ENCODE measurements at places on chromosomes 1 and 21.

- no peak for DNase-seq
Measured at GRCh38 chr21:37064841-37065240, 8.0 kb downstream of the PIGP start.

GRCh38 chr1:224106568-224107281 lies 7.2 kb upstream of the FBXO28 start:
- peak; percentile 46 for DNase-seq

DNA sequence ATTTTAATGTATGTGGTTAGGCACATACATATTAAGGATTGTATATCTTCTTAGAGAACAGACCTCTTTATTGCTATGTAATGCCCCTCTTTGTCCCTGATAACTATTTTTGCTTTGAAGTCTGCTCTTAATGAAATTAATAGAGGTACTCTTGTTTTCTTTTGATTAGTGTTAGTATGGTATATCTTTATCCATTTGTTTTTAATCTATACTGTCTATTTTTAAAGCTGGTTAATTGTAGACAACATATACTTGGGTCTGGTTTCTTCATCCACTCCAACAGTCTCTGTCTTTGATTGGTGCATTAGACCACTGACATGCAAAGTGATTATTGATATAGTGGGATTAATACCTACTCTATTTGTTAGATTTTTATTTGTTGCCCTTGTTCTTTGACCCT lies 36.0 kb downstream of the LEPR start:
- DNase-seq: no peak

DNA sequence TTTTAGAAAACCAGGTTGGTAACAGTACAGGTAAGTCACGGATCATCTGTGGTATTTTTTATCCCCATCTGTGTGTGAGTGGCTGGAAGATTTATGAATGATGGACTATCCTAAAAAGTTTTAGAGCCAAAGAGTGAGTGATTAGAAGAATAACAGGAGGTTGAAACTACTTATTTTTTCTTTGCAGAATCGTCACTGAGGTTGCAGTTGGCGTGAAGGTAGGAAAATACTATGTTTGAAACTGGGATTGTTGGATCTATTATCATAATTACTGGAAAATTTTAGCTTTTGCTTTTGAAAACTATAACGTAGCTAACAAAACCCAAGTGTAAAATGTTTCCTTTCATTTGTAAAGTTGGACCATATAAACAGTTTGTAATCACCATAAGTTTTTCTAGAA lies 1.8 kb downstream of the PTBP2 start:
- DNase-seq: no peak

GRCh38 chr1:193590102-193590501 lies 403.7 kb upstream of the B3GALT2 start:
- DNase-seq: no peak

DNA sequence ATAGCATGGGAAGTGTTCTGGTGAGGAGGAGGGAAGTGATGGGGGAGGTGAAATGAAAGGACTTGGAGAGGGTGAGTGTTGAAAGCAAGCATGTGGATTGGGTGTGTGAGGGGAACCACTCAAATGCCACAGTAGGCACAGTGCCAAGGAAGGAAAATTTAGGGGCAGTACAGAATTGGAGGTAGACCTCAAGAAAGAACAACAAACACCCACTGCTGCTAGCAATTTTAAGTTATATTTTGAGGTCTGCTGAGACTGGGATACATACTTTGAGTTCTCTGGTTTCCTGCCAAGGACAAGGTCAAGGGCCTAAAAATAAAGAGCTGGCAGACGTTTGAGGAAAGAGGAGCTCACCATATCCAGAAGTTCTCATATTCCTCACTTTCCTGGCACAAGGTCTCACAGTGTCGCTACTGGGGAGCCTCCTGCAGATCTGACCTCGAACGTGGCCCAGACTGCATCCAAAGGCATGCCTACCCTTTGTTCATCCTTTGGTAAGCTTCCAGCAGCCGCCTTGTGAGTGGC lies 104.0 kb downstream of the BRINP2 start:
- peak; percentile 85 for DNase-seq

GRCh38 chr1:154419620-154420571 lies 14.8 kb downstream of the IL6R start:
- peak; percentile 95 for DNase-seq

GRCh38 chr1:234170622-234171021 lies 202.6 kb upstream of the COA6 start:
- DNase-seq: no peak

DNA sequence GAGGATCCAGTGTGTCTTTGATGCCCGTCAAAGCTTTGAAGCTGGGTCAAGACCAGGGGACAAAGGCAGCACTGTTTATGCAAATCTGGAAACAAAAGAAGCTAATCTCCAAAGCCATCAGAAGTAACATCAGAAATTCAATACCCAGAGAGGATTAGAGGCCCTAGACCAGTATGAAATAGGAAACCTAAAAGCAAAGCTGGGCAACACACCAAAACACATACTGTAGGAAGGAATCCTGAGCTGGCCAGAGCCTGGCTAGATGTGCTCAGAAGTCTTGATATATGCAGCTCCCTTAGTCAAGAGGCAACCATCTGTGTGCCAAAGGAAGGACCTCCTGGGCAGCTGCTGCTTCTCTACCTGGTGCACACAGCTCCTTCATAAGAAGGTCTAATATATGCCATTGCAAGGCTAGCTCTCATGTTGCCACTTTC lies 12.3 kb downstream of the COLGALT2 start:
- peak; percentile 94 for DNase-seq

GRCh38 chr1:5913876-5914275 lies 78.3 kb downstream of the NPHP4 start:
- no peak for DNase-seq

- no peak for DNase-seq
Measured at GRCh38 chr1:154759793-154760192, 110.3 kb downstream of the KCNN3 start.

GRCh38 chr1:25661043-25661815 lies 44.6 kb downstream of the MAN1C1 start:
- no peak for DNase-seq

GRCh38 chr1:240455228-240455821 lies 156.6 kb downstream of the GREM2 start:
- no peak for DNase-seq

- no peak for DNase-seq
Measured at GRCh38 chr1:167631936-167632614, 2.0 kb downstream of the RCSD1 start.

DNA sequence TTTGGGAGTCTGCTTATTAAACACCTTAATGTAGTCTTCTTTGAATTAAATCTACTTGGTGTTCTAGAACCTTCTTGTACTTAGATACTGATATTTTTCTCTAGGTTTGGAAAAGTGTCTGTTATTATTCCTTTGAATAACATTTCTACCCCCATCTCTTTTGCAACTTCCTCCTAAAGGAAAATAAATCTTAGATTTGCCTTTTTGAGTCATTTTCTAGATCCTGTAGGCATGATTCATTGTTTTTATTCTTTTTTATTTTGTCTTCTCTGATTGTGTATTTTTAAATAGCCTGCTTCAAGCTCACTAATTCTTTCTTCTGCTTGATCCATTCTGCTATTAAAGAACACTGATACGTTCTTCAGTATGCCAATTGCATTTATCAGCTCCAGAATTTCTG lies 155.9 kb upstream of the NEGR1 start:
- DNase-seq: peak; percentile 29

DNA sequence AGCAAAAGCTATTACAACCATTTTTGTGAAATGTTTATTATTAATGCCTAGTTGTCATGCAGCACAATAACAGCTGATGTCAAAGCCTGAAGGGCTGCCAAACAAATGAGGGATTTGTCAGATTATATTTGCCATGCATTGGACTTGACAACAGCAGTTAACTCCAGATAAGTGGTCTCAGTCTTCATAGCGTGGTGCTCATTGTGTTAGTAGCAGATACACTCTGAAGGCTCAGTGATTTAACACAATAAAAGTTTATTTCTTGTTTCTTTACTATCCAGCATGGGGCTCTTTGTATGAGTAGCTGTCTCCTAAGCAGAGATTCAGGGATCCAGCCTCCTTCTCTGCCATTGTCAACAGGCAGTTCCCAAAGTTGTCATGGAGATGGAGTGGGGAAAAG lies 76.0 kb upstream of the PTGFRN start:
- no peak for DNase-seq

- DNase-seq: peak; percentile 26
Measured at GRCh38 chr1:223244366-223245103, 101.5 kb upstream of the TLR5 start.

GRCh38 chr21:38460171-38460742 lies 38.0 kb downstream of the ERG start:
- DNase-seq: peak; percentile 83

- DNase-seq: no peak
Measured at GRCh38 chr21:42363312-42363711, 3.0 kb downstream of the TFF1 start.

DNA sequence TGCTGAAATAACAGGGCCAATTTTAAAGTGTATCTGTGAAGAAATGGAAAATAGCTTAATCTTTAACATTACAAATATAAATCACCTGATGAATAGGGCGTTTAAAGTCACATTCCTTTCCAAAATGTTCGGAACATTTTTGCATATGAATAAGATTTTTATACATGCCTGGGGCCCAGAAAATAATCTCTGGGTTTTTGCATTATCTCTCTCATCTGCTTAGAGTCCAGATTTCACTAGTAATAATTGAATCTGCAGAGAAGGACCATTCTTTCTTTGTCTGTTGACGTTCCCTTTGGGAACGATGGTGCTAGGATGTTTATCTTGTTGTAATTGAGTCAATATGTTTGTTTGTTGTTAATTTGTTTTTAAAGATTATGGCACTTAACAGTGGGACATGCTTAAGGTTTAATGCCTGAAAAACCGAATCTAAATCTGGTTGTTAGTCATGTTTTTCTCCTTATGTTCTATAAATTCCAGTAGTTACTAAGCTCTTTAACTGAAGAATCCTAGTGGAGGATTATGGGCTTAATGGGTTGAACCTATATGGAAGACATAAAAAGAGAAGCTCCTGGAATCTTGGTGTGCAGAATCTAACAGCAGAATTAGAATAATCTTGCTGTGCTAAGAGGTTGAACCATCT lies 140.6 kb downstream of the VPS13D start:
- no peak for DNase-seq

DNA sequence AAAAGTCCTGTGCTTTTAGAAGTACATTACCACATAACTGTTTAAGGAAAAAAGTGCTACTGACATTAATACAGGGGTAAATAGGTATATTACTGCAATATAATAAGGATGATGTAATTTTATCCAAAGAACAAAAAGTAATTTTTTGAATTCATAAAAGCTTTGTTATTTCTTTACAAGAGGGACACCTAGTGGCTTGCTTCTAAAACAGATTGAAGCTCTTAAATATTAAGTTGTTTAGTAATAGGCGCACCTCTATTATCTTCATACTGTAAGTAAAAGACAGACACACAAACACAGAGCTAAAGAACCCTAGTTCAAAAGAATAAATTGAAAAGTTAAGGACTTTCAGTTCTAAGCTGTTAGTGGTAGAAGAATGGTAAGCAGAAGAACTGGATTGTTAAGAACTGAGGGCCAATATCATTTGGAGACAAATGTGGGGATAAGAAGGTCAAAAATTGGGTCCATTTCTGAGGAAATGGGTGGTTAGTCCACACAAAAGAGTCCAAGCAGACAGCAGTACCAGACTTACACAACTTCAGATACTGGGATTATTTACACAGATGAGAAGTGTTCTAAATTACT lies 15.4 kb downstream of the ZNHIT6 start:
- peak; percentile 80 for DNase-seq

DNA sequence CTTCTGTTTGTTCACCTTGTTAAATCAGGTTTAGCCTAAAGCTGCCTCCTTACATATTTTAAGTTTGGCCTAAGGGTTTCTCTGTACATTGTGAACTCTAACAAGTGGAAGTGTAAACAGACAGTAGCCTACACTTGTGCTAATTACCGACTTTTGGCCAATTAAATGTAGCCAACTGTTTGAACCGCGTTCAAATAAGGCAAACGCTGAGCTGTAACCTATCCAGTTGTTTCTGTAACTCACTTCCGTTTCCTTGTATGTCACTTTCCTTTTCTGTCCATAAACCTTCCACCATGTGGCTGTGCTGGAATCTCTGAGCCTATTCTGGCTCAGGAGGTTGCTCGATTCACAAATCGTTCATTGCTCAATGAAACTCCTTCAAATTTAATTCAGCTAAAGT lies 8.0 kb upstream of the FCAMR start:
- no peak for DNase-seq

DNA sequence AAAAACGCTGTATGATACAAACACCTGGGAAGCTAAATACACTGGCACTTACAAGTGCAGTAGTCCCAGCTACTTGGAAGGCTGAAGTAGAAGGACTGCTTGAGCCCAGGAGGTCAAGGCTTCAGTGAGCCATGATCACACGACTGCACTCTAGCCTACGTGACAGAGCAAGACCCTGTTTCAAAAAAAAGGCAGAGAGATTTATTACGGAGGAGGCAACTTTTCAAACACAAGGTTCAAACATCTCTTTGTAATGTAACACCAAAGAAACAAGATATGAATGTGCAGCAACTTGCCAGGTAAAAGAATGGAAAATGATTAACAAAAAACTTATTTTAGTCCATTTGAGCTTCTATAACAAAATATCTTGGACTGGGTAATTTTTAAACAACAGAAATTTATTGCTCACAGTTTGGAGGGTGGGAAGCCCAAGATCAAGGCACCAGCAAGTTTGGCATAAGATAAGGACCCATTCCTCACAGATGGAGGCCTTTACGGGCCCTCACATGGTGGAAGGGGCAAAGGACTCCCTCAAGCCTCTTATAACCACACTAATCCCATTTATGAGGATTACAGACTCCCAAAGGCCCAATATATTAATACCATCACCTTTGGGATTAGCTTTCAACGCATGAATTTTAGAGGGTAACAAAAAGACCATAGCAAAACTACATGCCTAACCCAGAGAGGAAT lies 73.3 kb downstream of the EVI5 start:
- DNase-seq: no peak
